ACHN (cell line): ENCODE measurements at places on chromosomes 13 and 19.

GRCh38 chr13:107770541-107770940 is 444.8 kb downstream of the LIG4 start:
- no peak for DNase-seq

DNA sequence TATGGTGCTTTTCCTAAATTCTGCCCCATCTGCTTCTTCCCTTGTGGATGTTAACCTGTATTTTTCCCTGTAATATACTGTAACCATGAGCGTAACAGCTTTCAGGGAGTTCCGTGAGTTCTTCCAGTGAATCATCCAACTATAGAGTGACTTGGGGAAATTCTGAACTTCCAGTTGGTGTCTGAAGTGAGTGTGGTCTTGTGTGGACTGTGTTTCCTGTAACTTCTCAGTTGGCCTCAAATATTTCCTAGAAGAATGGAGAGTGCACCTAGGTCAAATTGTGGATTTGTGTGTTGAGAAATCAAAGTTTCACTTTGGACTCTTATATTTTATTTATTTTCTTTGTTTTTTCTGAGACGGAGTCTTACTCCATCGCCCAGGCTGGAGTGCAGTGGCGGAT is 11.0 kb upstream of the ZNF766 start:
- no peak for DNase-seq

GRCh38 chr13:59038824-59039223 is 1124.9 kb downstream of the DIAPH3 start:
- DNase-seq, result peak; percentile 1

DNA sequence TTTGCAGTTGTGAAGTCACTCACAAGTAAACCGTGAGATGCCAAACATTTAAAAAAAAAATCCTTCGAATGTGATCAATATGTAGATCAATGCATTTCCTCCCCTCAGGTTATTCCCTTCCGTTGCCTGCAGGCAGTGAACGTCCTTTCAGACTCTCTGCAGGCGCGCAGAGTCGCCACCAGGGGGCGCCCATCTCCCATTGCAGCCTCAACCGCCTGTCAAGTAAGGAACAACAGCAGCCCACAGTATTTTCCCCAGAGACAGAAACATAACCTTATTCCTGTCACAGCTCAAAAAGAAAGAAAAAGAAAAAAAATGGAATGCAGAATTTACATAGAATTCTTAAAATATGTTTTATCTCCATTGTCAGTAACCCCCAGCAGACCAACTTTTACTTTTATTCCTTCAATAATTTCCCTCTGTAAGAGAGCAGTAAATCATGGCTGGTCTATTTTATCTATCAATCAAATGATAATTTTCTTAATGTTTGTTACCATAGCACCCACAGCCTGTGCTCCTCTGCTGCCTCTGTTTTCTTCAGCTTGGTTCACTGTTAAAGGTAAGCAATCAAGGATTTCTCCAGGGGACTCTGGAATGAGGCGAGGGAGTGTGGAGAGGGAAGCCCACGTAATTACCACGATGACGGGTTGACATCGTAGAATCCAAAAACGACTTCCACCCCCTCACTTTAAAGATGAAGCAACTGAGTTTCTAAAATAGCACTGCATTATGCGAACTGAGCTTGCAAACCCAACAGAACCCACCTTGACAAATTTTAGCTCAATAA is 637.6 kb upstream of the ARGLU1 start:
- peak; percentile 61 for DNase-seq

DNA sequence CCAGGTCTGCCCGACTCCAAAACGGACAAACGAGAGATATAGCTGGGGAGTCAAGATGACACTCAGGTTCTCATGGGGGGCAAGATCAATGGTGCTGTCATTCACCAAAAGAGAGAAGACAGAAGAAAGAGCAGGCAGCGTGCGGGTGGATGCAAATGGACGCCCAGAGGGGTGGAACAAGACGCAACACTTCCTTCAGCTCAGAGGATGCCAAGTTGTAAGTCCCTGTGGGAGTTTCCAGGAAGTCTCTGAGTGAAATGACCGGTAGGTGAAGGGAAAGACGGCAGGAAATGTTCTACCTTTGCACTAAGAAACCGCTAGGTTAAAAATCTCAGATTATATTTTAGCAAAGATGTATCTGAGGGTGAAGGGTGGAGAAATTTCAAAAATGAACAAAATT is 26.5 kb downstream of the TUBGCP3 start:
- DNase-seq, result no peak

- no peak for DNase-seq
Measured at GRCh38 chr19:919199-920050, 2.3 kb downstream of the KISS1R start.

GRCh38 chr13:46345398-46345797 is 41.7 kb downstream of the RUBCNL start:
- no peak for DNase-seq

DNA sequence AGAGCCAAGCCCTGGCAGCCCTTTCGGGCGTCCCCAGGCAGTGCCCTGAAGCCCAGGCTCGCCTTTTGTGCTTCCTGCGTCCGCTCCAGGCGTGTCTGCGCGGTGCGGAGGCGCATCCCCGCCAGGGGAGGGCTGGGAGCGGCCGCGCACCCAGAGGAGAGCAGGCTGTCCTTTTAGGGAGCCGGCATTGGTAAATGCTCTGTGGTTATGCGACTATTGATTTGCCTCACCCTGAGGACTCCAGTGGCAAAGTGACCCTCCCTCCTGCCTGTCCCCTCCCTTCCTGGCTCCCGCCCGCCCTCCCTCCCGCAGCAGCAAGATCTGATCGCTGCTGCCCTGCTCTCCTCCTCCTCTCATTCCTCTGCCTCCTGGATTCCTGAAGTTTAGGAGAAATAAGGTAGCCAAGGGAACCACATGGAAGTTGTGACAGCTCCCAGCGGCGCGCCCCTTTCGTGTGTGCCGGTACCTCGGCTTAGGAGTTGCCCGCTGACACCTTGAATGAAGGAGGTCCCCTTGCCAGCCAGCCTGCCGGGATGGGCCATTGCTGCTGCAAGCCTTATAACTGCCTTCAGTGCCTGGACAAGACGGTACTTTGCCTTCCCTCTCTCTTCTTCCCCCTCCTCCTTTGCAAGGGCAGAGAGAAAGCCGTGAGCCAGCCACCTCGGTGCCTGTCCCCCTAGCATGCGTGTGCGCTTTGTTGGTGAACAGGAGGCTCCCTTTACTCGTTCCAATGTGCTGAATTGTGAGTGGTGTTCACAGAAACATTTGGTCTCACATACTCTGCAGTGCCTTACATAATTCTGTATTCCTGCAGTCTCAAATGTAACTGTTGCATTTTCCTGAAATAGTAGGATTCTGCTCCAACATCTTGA is 166.9 kb downstream of the SLC7A1 start:
- DNase-seq, result no peak

GRCh38 chr13:79525064-79525857 is 44.3 kb downstream of the NDFIP2 start:
- DNase-seq, result no peak

DNA sequence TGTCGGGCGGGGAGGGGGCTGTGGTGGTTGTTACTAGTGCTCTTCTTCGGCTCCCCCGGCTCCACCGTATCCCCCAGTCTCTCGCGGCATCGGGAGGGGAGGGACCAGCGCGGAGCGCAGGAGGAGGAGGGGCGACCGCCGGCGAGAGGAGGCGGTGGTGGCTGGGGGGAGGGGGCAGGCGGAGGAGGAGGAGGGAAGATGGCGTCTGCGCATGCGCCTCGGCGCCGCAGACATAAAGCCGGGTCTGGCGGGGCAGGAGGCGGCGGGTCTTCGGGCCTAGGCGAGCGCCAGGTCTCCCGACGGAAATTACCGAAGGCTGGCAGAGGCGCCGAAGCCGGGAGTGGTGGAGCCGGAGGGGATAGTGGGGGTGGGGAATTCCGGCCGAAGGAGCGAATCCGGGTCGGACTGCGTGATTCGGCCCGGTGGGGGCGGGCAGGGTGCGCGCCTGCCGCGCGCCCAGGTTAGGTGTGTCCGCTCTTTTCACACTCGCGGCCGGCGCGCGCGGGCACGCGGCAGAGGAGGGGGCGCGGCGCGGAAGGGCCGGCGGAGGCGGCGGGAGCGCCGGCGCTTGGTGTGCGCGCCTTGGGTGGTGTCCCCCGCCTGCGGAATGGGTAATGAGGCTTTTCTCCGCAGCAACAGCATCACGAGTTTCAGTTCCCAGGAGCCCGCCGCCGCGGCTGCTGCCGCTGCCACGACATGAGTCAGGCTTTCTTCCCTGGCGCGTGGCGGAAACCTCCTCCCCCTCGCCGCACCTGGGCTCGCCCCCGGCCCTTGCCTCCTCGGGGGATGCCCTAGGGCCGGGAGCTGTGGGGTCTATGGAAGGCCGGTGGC is 1.3 kb upstream of the TSC22D1 start:
- DNase-seq, result peak; percentile 93

- peak; percentile 11 for DNase-seq
Measured at GRCh38 chr19:47351548-47351947, 2.4 kb downstream of the DHX34 start.

DNA sequence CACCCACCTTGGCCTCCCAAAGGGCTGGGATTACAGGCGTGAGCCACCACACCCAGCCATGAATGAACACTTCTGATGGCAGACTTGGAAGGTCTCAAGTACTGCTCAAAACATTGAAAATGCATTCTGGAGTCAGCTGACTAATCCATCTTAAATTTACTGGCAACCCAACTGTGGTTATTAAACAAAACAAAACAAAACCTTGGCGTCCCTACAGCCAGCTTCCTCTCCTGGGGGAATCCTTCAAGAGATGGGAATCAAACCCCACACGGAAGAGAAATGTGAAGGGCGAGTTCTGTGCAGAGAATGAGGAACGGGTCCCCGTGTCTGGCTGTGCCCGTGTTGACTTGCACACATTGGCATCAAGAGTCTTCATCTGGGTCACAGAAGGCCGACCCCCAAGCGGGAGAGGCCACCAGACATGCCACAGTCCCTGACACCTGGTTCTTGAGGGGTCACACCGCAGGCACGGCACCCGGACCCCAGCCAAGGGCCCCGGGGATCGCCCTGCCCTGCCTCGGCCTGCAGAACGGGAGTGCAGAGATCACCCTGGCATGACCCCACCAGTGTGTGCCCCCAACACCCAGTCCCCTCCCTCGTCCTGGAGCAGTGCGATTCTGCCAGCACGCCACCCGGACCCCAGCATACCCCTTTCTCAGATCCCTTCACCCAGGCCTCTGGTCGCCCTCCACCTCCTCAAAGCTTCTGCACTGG is 3.2 kb downstream of the MAP2K2 start:
- no peak for DNase-seq

GRCh38 chr19:51066393-51067186 is 1.7 kb upstream of the KLK13 start:
- no peak for DNase-seq

GRCh38 chr19:38247734-38248268 is 8.4 kb downstream of the PPP1R14A start:
- no peak for DNase-seq

GRCh38 chr13:60013166-60013565 is 150.6 kb downstream of the DIAPH3 start:
- DNase-seq, result no peak

DNA sequence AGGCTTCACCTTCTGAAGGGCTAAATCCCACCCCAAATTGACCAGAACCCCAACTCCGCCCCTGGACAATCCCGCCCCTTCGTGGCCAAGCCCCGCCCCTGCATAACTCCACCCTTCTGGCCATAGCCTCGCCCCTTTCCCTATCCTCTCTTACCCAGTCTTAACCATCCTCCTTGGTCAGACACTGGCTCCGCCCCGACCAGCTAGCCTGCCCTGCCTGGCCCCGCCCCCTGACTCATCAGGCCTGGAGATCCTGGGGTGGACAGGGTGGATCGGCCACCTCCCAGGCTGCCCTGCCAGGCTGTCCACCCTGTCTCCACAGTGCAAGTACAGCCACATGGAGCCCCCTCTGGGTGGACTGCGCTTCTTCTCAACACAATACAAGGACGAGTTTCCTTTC is 8.0 kb upstream of the ZNF358 start:
- DNase-seq, result peak; percentile 90

DNA sequence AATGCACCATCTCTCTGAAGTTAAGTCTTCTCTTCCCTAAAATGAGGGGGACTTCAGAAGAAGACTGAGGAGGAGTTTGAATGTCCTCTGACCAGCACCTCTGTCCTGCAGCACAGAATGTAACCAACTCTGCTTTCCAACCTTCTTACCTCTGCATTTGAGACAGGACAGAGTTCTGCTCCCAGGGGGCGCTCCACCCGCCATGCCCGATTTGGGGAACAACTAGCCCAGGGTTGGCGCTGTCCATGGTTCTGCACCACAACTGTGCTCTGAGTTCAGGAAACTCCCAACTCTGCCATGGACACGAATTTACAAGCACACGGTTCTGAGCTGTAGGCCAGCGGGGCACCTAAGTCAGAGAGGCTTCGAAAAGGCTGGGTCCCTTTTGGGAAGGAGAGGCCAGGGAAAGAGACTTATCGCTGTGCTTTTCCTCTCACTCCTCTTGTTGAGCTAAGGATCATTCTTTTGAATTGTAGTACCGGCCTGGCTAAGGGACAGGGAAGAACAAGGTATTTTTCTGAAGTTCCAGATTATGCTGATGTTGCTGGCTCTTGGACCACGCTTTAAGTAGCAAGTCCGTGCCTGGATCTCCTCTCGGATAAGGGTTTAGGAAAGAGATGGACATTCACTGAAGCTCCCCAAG is 22.2 kb downstream of the SIGLEC5 start:
- peak; percentile 60 for DNase-seq

GRCh38 chr13:31986676-31987470 is 44.7 kb upstream of the FRY start:
- DNase-seq, result no peak

GRCh38 chr19:40217027-40217810 is 965 bp downstream of the TTC9B start:
- no peak for DNase-seq

GRCh38 chr19:53019684-53020083 is 6.0 kb downstream of the ERVV-1 start:
- DNase-seq, result no peak

GRCh38 chr13:35621989-35622388 is 145.5 kb upstream of the MAB21L1 start:
- DNase-seq, result no peak

GRCh38 chr19:30225676-30226463 is 146.3 kb upstream of the ZNF536 start:
- DNase-seq, result no peak

GRCh38 chr19:45876411-45877197 is 9.3 kb downstream of the IRF2BP1 start:
- DNase-seq, result no peak

DNA sequence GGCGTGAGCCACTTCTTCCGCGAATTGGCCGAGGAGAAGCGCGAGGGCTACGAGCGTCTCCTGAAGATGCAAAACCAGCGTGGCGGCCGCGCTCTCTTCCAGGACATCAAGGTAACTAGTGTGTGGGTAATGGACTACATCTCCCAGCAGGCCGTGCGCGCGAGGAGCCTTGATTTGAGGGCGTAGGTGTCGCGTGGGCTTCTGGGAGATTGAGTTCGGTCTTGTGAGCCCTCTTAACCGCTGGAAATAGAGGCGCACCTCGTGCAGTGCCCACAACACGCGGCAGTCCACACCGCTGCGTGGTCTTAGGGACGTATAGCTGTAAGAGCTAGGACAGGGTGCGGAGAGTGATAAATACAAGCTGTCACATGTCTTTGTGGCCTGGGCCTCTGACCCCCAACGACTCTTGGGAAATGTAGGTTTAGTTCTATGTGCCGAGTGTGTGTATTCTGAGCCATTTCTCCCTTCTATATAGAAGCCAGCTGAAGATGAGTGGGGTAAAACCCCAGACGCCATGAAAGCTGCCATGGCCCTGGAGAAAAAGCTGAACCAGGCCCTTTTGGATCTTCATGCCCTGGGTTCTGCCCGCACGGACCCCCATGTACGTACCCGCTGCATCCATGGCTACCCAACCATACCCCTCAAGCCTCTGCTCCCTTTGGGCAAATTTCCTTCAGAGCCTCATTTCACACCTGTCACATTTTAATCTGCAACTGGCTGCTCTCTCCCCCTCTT is 864 bp downstream of the FTL start:
- peak; percentile 63 for DNase-seq

GRCh38 chr13:43669964-43670363 is 116.8 kb downstream of the ENOX1 start:
- DNase-seq, result no peak
